ENCODE measurements at places on chromosomes 1 and 21.
A peak's percentile ranks its signal among the peaks of the same experiment; 100 is the strongest.

- DNase-seq, result no peak
Observed at GRCh38 chr1:2242814-2243725, 15.0 kb downstream of the SKI start.

DNA sequence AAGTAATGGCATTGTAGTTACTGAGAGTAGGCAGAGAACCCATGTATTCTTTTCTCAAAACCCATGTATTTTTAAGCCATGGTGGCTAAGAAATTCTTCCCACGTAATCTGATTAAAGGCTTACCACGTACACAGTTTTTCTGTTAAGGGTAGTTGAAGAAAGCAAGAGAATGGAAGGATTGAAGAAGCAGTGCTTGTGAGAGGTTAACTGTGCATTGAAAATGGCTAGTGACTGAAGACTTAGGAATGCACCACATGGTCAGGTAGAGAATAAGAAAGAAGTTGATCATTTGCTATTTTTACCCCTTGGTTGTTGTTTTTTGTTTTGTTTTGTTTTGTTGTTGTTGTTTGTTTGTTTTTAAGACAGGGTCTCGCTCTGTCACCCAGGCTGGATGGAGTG lies 178.9 kb upstream of the SNX7 start:
- no peak for DNase-seq

DNA sequence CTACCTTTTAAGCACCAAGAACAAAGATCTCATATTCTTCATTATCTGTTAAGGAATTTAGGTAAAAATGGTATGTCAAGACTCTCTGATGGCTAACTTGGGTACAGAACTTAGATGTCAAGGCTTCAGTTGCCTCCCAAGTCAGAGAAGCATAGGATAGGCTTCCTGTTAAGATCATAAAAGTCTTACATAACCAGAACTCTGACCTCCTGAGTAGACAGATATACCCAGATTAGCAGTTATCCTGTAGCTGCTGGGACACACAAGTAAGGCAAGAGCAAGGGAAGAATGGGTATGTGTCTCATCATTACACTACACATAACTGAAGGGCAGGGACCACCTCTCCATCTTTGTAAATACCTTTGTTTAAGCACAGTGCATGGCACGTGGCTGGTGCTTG lies 15.4 kb upstream of the KLHL12 start:
- no peak for DNase-seq

- peak; percentile 30 for DNase-seq
Observed at GRCh38 chr1:11053758-11054137, 6.1 kb downstream of the SRM start.

DNA sequence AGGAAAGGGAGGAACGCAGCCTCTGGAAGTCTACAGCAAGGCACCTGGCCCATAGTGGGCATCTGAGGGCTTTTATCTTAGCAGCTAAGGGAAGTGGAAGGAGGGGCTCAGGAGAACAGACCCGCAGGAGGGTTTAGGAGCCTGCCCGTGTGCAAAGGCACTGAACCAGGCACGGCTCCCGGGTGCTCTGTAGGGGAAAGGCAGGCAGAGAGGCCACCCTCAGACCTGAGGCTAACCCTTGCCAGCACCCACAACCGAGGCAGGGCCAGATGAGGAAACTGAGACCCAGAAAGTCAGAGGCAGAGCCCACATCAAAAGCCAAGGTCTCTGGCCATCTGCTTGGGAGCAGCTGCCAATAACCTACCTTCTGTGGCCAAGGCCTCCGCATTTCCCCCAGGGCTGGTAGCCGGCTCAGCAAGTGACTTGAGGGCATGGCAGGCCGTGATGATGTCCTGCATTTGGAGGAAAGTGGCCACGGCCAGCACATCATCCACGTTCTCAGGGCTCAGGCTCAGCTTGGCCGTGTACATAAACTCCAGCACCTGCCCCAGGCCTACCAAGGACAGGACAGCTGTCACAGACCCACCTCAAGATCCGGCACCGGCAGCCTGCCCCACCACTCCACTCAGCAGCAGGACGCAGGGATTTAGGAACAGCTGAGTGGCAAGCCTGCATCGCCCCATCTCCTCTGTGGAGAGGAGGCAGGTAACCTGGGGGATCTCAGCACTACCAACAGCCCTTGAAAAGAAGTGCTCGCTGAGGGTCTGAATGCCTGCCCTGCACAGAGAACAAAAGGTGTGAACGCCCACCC lies 29.1 kb downstream of the ZBTB17 start:
- DNase-seq, result no peak

DNA sequence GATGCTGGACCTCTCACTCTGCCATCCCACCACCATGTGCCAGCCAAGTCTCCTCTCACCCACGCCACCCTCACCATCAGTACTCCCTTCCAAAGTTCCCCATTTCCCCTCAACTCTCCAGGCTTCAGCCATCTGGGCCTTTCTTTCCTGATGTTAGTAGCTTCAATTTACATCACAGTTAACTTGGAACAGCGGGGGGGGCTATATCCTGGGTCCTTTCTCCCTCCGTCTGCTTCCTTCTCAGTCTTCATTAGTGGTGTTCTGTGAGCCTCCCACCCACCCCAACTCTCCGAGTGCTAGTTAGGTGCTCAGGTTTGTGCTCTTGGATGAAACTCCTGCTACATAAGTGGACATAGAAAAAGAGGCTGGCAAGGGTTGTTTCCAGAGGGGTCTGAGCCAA lies 31.9 kb downstream of the KCNC4 start:
- DNase-seq, result no peak

DNA sequence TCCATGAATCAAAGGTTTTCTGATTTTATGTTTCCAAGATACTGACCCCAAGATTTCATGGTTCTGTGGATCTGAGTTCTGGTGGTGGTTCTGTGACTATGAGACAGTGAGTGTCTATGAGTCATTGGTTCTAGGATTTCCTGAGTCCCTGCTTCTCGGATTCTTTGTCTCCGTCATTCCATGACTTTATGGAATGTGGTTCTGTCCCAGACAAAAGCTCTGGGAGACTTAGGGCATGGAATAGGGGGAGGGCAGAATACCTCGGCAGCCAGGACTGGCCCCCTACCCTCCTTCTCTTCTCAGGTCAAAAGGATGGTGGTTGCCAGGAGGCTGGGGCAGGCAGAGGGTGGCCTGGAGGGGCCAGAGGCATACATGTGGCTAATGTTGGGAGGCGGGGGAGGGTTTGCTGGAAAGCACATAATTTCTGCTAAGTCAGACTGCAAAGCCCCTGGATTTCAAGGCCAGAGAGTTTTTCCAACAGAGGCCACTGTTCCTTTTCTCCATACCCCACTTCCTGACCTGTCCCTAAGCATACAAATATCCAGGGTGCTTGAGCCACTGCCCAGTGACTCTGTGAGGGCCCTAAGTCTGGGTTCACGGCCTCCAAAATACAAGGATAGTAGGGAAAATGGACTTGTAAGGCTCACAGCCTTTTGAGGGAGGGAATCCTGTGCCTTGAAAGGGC lies 17.2 kb downstream of the CDCP2 start:
- no peak for DNase-seq

GRCh38 chr21:45818276-45818903 lies 163.2 kb upstream of the COL6A1 start:
- DNase-seq, result peak; percentile 89
